Mesothelial cell of epicardium (in vitro differentiated cells): ENCODE measurements at places on chromosomes 1 and 21. TPM values are rescaled to one million over a fixed set of nuclear protein-coding genes. Genes with fewer than 3 reads are reported as not detected.

The MYBPHL gene
- total RNA-seq = not detected in 3 replicates

The RGS2 gene
- total RNA-seq = 51.6 to 55.2 TPM (median 54.4 TPM) in 3 replicates

The APOBEC4 gene
- not detected in 3 replicates for total RNA-seq

The IFI44 gene
- total RNA-seq = 77.1 to 94.3 TPM (median 81.4 TPM) in 3 replicates

The KRTAP6-2 gene
- total RNA-seq = not detected in 3 replicates

The KRTAP13-2 gene
- total RNA-seq = not detected in 3 replicates

The C1orf87 gene
- not detected in 3 replicates for total RNA-seq

The CFHR3 gene
- total RNA-seq = 0.38 to 0.93 TPM (median 0.42 TPM) in 3 replicates

The IQCC gene
- 3.1 to 3.8 TPM (median 3.3 TPM) in 3 replicates for total RNA-seq

The SPATA17 gene
- total RNA-seq = 1.5 to 2.9 TPM (median 2.3 TPM) in 3 replicates

The CYP2J2 gene
- 2.8 to 3.1 TPM (median 2.9 TPM) in 3 replicates for total RNA-seq

The F13B gene
- total RNA-seq = not detected in 3 replicates

The OR14C36 gene
- not detected in 3 replicates for total RNA-seq

The RPTN gene
- total RNA-seq = not detected in 3 replicates

The ITGB3BP gene
- 37.7 to 40.3 TPM (median 39.4 TPM) in 3 replicates for total RNA-seq

The GSTM3 gene
- 49.7 to 57.9 TPM (median 55.2 TPM) in 3 replicates for total RNA-seq

The FAM43B gene
- 0.59 to 0.78 TPM (median 0.74 TPM) in 3 replicates for total RNA-seq

The C1QTNF12 gene
- total RNA-seq = 10.2 to 12.2 TPM (median 10.4 TPM) in 3 replicates

The SLAMF8 gene
- total RNA-seq = not detected in 3 replicates

The DCST1 gene
- 0.58 TPM in 1 of 3 replicates, not detected in the others for total RNA-seq

The C1QC gene
- not detected in 3 replicates for total RNA-seq

The CCDC30 gene
- 5.1 to 7.5 TPM (median 5.8 TPM) in 3 replicates for total RNA-seq

The FMO1 gene
- total RNA-seq = 0.23 TPM in 1 of 3 replicates, not detected in the others

The GPR137B gene
- 22.1 to 25.2 TPM (median 23.1 TPM) in 3 replicates for total RNA-seq

The SH3GLB1 gene
- 57.7 to 61.2 TPM (median 59.4 TPM) in 3 replicates for total RNA-seq

The PLCH2 gene
- total RNA-seq = 1.7 to 2.1 TPM (median 1.8 TPM) in 3 replicates

The SPRR2B gene
- total RNA-seq = not detected in 3 replicates

The VANGL2 gene
- total RNA-seq = 55.5 to 59.5 TPM (median 57.2 TPM) in 3 replicates

The OPN3 gene
- total RNA-seq = 14.4 to 15.1 TPM (median 14.6 TPM) in 3 replicates

The ACKR1 gene
- total RNA-seq = 0.34 to 0.53 TPM (median 0.38 TPM) in 3 replicates

The PACC1 gene
- total RNA-seq = 18.6 to 21.7 TPM (median 21.1 TPM) in 3 replicates

The KLHL21 gene
- total RNA-seq = 22.0 to 25.1 TPM (median 23.4 TPM) in 3 replicates

The PHC2 gene
- 99.5 to 104 TPM (median 99.7 TPM) in 3 replicates for total RNA-seq

The PGLYRP4 gene
- 0.11 TPM in 1 of 3 replicates, not detected in the others for total RNA-seq

The ARHGEF16 gene
- 20.1 to 20.3 TPM (median 20.3 TPM) in 3 replicates for total RNA-seq

The DRAXIN gene
- total RNA-seq = 1.1 to 1.4 TPM (median 1.4 TPM) in 3 replicates

The LCE1C gene
- not detected in 3 replicates for total RNA-seq

The SEMA4A gene
- 18.7 to 21.0 TPM (median 19.8 TPM) in 3 replicates for total RNA-seq

The CD5L gene
- total RNA-seq = not detected in 3 replicates

The LCE2C gene
- not detected in 3 replicates for total RNA-seq

The HIPK1 gene
- total RNA-seq = 43.6 to 44.5 TPM (median 43.9 TPM) in 3 replicates

The DUSP10 gene
- total RNA-seq = 3.5 to 4.0 TPM (median 3.7 TPM) in 3 replicates

The TNNI3K gene
- total RNA-seq = 0.51 to 1.5 TPM (median 0.93 TPM) in 3 replicates

The FCRL5 gene
- total RNA-seq = not detected in 3 replicates

The GRIK3 gene
- 0.05 TPM in 1 of 3 replicates, not detected in the others for total RNA-seq

The ASPM gene
- 17.6 to 18.1 TPM (median 17.7 TPM) in 3 replicates for total RNA-seq

The SYCP1 gene
- total RNA-seq = not detected in 3 replicates

The BARHL2 gene
- total RNA-seq = not detected in 3 replicates

The CACYBP gene
- 58.8 to 70.0 TPM (median 63.7 TPM) in 3 replicates for total RNA-seq

The FAM177B gene
- not detected in 3 replicates for total RNA-seq

The FAM110D gene
- total RNA-seq = 0.58 to 0.84 TPM (median 0.69 TPM) in 3 replicates

The GBP2 gene
- 3.8 to 4.4 TPM (median 4.1 TPM) in 3 replicates for total RNA-seq

The OR10Z1 gene
- total RNA-seq = not detected in 3 replicates
